Activated naive CD8-positive, alpha-beta T cell treated with anti-CD3 and anti-CD28 coated beads, Interleukin-2, amount 10 ng/mL, durations not matched to agents 7 days and 5 days (primary cell): ENCODE measurements at places on chromosomes 16 and 17.

GRCh38 chr17:9237053-9237410 lies 215.7 kb downstream of the NTN1 start:
- no peak for DNase-seq

DNA sequence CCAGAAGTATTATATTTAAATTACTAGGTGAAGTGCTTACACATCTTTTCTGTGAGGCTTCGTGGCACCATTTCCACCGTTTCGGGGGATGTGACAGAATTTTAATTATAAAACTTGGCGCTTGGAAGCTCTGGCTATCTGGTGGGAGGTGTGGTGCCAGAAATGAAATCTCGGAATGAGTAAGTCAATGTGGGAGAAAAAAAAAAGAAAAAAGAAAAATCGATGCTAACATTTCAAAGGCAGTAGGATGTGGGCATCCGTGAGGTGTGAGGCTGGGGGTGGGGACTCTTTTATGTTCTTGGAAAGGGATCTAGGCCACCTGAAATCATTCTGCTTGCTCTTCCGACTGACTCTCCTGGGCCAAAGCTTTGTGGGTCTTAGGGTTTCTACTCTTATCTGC lies 21.9 kb downstream of the CPPED1 start:
- DNase-seq, result no peak

DNA sequence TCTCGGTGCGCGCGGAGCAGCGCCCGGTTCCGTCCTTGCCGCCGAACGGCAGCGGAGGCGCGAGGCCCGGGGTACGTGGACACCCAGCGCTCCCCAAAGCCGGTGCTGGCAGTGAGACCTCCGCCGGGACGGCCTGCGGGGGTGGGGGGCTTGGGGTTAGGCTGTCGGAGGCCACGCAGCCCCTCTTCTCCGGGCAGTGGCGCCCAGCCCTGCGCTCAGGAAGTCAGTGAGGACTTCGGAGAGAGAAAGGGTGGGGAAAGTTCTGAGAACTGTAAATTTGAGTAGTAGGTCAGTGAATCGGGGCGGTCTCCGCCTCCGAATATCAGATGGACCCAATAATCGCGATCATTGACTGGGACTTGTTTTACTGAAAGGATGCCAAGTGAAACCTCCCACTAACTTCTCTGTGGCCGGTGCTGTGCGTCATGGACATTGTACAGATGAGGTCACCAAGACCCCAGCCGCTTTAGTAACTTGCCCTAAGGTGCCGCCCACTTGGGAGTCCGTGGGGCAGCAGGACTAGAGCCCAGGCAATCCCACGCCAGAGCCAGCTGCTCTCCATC lies 468 bp downstream of the IL4R start:
- no peak for DNase-seq

- no peak for DNase-seq
These were observed 13.2 kb upstream of the ASGR1 start for GRCh38 chr17:7192271-7192937.

DNA sequence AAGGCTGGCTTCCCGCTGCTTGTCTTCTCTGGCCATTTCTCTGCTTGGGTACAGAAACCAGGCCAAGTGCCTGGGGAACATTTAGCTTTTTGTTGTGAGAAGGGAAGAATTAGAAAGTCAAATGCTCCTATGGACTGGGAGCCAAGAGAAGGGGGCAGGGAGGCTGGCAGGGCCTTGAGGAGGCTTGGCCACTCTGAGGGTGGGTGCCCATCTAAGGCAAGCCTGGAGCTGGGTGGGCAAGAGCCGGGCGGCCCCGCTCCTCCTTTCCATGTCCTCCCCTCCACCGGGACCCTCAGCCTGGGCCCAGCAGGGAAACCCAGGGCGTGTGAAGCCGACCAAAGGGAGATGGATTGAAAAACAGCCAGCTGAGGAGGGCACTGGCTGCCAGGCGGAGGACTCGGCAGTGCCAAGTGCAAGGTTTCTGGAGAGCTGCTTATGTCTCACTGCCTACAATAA lies 69.4 kb downstream of the NTN1 start:
- no peak for DNase-seq

DNA sequence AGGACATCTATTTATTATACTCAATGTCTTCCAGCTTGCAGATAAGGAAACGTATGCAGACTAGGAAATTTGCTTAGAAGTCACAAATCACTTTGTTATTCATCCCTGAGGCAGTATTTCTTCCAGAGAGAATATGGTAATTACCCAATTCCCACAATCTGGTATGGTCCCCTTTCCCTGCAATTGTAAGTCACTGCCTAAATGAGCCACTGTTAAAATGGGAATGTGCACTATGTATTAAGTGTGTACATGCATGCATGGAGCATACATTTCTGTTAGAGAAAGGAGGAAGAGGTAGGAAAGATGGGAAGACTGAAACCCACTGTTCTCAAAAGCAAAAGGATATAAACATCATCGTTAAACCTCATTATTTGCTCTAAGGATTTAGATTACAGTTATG lies 10.0 kb downstream of the NUFIP2 start:
- no peak for DNase-seq

DNA sequence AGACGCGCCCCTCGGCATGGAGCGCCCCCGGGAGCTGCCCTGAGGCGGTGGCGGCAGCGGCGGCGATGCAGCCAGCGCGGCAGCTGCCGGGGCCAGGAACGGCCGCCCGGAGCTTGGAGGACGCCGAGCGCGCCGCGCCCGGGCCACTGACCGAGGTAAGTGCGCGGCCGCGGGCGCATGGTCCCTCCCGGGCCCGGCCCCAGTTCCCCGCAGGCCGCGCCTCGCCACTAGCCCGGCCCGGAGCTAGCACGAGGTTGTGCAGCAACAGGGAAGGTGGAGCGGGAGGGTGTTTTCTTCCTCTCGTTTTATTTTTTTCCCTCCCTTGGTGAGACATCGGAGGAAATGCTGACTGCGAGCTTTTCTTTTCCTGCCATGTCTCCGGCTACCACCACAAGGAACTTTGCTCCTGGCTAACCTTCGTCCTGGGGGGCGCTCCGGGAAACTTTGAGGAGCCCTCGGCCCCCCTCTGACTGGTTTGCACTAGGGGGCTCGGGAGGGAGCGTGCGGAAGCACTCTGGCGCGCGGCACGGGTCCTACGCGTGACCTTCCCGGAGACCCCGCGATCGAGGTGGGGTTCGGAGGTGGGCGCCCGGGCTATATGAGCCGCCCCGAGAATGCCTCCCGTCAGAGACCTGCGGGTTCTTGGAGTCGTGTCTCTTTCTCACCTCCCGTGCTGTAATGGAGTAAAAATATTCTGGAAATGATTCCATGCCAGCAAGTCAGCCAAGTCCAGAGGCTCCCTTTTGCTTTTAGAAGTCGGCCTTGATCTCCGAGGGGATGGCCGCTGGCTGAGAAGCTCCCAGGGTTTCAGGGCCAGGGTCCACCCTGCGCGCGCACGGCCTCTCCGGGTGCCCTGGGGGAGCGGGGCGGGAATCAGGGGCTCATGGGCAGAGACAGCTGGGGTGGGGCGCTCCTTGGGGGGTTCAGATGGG lies 868 bp downstream of the KCNJ12 start:
- DNase-seq, result no peak

DNA sequence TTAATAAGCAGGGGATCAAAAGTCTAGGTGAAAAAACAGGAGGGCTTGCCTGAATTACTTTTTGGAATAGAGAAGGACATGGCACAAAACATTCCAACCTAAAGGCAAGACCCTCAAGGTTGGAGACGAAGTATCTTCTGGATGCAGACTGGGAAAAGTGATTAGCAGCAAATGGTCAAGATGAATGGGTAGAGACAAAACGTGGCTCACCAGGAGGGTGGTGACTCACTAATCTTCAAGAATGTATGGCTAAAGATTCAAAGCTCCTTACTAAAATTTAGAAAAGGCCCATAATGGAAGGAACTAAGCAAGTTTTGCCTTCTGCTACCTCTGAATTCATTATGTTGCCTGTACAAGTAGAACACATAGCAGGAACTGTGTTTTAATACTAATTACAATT lies 469.5 kb upstream of the RBFOX1 start:
- no peak for DNase-seq

GRCh38 chr17:42203354-42203753 lies 9.1 kb upstream of the GHDC start:
- DNase-seq, result no peak

- DNase-seq, result no peak
These were observed 323.0 kb downstream of the KCNJ2 start for GRCh38 chr17:70492368-70492767.
